ENCODE measurements at places on chromosomes 7 and 10.

GRCh38 chr7:4174451-4174850 is 507.6 kb upstream of the FOXK1 start:
- DNase-seq, result no peak

DNA sequence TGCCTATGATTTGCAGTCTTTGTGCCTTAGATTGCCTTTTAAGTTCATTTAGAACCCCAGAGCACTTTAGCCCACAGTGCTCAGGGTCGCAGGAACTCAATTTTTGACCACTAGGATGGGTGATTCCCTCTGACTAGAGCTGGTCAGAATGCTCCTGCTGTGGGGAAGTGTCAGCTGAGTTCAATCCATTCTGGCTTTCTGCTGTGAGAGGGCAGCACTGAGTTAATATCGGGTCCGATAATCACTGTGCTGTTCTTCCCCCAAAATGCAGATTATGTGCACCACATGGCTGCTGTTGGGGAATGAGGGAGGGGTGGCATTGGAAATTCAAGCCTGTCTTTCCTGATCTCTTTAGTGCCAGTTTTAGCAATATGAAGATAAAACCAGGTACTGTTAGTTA is 886.4 kb downstream of the DNAJB9 start:
- no peak for DNase-seq

DNA sequence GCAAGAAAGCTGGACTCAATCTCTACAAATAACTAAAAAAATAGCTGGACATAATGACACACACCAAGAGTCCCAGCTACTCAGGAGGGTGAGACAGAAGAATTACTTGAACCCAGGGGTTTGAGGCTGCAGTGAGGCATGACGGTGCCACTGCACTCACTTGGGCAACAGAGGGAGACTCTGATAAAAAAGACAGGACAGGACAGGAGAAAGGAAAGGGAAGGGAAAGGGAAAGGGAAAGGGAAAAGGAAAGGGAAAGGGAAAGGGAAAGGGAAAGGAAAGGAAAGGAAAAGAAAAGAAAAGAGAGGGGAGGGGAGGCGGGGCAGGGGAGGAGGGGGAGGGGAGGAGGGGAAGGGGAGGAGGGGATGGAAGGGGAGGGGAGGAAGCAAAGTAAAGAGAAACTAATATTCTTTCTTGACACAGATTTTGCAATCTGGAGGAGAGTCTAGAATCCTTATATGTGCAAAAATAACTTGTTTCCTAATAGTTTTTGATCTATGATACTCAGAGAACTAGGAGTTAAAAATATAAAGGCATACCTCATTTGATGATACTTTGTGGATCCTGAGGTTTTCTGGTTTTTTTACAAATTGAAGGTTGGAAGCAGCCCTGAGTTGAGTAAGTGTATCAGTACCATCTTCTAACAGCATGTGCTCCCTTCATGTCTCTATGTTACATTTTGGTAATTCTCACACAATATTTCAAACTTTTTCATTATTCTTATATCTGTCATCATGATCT is 8.0 kb downstream of the SAR1A start:
- DNase-seq, result no peak

DNA sequence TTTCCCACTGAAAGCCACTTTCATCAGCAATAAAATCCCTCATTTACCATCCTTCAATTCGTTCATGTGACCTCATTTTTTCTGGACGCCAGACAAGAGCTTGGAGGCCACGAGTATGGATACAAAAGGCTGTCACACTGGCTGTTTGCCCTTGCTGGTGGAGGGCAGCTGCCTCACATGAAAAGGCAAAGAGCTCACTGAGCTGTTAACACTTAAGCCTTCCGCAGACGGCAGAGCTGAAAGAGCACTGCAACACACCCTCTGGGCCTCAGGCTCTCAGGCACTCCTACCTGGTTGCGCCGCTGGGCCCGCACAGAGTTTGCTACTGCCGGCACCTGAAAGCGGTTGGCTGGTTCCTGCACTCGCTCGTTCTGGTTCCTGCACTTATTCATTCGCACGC is 193.5 kb downstream of the CFTR start:
- peak; percentile 59 for DNase-seq
